CD4-positive, alpha-beta T cell treated with Interleukin-15 for 4 hours (primary cell): ENCODE measurements at places on chromosomes 7 and 10.

DNA sequence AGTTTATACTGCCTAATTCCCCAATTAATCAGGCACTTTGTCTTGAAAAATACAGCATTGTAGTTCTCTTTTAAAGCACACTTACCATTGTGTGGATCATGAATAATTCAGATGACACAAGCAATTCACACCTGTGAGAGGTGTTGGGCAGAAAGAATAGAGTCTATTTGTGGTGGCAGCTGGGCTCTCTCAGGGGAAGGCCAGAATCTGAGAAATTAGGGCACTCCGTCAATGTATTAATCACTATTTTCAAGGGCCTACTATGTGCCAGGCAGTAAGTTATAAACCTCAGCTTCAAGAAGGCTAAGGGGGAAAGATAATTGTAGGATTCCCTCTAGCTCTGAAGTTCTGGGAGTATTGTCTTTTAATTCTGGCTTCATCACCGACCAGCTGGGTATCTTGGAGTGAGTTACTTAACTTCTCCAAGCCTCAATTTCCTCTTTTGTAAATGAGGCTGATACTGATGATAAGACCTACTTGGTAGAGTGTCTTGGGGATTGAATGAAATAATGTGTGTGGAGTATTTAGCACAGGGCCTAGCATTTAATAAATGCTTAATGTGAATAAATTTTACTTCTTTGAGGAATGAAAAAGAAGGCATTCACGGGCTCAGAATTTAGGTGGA lies 2.5 kb downstream of the CHN2 start:
- peak; percentile 36 for DNase-seq

DNA sequence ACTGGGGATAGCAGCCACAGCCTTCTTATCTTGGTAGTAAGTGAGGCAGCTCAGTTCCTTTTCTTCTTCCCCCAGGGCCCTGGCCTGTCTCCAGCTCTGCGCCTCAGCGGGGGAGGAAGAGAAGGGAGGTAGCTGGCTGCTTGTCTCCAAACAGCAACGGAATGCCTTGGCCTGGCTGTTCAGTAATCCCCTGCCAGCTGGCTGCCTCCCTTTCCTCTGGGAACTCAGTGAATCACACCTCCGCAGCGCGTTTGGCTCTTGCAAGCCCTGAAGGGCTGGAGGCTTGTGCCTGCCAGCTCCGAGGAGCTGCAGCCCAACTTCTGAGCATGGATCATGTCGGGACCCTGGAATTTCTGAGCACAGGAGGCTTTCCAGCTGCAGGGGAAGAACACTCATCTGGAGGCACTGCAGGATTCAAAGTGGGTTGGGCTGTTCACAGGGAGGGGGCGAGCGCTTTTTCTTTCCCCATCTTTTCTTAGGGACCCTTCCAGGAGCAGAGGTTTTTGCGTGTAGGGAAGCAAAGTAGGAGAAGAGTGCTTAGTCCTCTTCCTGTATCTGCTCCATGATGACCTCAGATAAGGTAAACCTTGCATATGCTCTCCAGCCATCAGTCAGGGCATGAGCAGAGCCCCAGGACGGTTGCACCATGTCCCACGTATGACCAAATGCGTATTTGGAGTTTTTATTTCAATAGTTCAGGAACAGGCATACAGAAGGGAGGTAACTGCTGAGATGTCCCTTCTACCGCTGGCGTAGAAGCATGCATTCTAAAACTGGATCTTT lies 253.2 kb upstream of the INHBA start:
- no peak for DNase-seq

GRCh38 chr7:113217314-113217713 lies 99.0 kb upstream of the SMIM30 start:
- DNase-seq, result no peak

DNA sequence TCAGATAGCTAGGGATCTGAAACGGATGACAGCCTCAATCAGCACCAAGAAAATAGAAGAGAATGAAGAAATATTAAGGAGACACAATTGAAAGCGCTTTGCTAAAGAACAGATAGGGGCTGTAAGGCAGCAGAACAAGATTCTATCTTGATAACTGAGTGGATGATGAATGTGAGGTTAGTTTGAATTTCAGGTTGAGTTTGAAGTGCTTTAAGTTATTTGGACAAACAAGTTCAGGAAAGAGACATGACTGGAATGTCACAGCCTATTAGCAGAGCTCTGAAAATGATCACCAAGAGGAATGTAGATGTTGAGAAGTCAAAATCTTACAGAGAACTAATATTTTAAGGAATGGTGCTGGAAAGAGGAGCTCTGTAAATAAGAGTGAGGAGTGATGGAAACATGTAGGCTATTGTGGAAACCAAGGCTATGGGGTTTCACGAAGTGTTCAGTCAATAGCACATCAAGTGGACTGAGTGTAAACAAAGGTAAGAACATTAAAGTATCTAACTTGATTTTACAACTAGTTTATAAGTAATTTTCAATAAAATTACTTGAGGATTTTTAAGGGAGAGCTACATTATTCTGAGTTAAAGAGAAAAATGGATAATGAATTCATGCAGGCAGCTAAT lies 61.6 kb downstream of the MEST start:
- no peak for DNase-seq

GRCh38 chr10:1198453-1199344 lies 142.5 kb downstream of the WDR37 start:
- no peak for DNase-seq

DNA sequence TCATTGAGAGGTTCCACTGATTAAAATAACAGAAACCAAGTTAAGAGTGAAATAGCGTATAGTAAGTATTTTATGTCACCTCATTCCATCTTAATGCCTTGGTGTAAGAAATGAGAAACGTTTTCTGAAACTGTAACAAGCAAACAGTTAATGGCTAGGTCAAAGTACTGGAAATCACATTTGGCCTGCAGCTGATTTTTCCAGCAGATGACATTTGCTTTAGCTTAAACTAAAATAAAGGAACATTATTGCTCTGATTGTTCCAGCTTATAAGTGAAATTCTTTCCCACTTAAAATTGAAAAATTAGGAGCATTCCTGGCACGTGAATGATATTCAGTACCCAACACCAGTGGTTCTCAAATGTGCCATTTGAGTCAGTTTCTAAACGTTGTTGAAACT lies 213.6 kb upstream of the DPP6 start:
- DNase-seq, result no peak
